ENCODE measurements at places on chromosomes 3 and 15. TPM values are rescaled to one million over a fixed set of nuclear protein-coding genes. Genes with fewer than 3 reads are reported as not detected.

Gene CTXN2
- total RNA-seq, result not detected

Gene CRYGS
- total RNA-seq, result 4.9 TPM

Gene MAP6D1
- total RNA-seq, result 4.2 TPM

DNA sequence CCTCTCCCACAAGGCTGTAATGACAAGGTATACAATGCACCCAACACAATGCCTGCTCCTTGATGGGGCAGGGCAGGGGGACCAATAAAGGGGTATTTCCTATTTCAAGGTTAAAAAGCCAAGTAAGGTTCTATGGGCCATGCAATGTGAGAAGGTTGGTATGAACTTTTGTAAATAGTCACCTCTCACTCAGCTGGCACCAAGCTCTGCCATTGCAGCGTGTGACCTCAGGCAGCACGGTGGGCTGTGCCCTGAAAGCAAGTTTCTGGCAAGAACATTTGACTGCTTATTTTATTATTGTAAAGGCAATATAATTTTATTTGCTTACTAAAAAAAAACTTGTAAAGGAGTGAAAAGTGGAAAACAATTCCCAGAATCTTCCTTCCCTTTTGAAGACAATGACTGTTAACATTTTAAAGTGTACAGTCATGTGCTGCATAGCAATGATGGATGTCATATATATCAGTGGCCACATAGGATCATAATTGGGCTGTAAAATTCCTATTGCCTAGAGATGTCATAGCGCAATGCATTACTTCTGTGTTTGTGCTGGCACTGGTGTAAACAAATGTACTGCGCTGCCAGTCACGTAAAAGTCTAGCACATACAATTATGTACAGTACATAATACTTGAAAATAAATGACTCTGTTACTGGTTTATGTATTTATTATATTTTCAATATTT, 167.3 kb upstream of the RORA start:
- no peak for DNase-seq

GRCh38 chr15:49844390-49844789, 223.5 kb downstream of the DTWD1 start:
- no peak for DNase-seq

DNA sequence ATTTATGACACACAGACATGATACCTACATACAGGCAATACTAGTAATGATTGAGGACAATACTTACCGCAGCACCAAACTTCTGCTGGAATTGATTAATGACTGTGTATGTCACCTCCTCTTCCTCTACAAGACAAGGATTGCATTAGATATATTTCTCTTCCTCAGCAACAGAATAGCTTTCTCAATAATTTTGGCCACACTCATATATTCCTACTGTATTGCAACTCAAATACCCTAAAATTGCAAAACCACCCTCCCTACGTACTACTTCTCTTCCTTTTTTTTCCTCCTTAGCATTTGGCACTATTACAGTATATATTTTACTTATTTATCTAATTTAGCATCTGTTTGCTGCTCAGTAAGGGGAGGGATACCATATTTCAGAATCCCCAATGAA, 14.8 kb downstream of the EXD1 start:
- DNase-seq, result no peak

- no peak for DNase-seq
Observed at GRCh38 chr3:74463515-74463914, 150.9 kb downstream of the CNTN3 start.
